T follicular helper cell (primary cell): ENCODE measurements at places on chromosomes 7 and 10.

- no peak for DNase-seq
These were observed 516.2 kb upstream of the POT1 start for GRCh38 chr7:125445836-125446235.

DNA sequence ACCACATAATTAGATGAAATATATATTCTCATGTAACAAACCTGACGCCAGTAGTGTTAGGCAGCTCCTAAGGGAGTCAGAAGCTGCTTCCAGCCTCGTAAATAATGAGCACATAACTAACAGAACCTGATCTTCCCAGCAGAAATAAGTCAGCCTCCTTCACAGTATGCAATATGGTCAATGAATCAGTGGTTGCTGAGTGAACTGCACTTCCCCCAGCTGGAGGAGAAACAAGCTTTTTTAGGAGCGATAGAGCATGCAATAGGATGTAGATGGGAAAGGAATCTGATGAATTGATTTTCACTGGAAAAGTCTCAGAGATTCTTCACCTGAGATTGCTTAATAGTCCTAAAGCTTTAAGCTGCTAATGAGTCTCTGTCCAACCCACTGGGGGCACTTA, 337.2 kb upstream of the LRGUK start:
- DNase-seq = no peak

GRCh38 chr10:28171468-28172222, 131.2 kb downstream of the MPP7 start:
- no peak for DNase-seq

GRCh38 chr10:30825495-30825894, 195.9 kb upstream of the LYZL2 start:
- DNase-seq = no peak

- no peak for DNase-seq
These were observed 3.4 kb downstream of the CPXM2 start for GRCh38 chr10:123888256-123888655.

DNA sequence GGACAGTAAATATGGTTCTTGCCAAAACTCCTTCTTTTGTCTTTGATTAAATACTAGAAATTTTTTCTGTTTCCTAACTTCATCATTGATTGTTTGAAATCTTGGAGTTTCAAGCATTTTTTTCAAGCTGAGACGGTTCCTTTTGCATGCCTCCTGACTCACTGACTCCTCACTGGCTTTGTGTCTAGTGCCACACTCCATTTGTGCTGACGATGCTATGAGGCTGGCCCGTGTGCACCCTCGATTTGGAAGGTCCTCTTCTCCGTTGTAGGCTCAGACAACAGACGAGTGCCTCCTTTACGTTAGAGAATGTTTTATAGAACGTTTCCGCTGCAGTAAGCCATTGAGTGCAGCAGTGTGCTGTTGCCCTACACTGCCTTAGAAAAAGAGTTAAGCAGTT, 10.8 kb upstream of the CSGALNACT2 start:
- no peak for DNase-seq

DNA sequence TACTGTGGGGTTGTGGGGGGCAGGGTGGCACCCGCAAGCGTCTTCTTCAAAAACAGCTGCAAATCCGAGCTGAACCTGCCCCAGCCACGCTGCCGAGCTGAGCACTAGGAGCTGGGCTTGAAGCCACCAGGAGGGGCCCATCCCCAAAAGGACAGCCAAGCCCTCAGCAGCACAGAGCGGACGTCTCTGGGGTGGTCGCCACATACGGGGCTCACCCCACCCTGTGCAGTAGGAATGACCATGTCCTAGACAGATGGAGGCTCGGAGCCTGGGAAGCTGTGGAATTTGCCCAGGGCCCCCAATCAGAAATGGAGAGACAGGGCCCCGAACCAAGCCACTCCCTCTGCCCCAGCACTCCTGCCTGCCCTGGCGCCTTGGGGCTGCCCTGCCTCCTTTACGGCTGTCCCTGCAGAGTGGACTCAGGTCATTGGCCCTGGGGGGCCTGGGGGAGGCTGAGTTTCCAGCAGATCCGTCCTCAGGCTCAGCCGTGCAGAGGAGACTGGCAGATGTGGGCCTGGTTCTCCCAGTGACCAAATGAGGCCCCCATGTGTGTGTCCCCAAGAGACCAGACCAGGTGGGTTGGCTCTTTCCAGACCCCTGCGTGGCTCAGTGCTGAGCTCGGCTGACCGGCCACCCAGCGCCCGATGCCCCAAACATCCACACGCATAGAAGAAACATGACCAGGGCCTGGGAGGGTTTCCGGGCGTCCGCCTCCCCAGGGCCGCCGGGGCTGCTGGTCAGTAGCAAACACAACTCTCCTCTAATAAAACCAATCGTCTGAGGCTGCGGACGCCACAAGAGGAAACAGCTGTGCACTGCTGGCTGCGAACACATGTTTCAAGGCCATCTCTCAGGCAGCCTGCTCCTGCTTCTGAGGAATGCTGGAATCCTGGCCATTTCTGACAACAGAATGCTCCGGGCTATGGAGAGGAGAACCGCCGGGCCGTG, 54.9 kb downstream of the PDGFA start:
- no peak for DNase-seq

DNA sequence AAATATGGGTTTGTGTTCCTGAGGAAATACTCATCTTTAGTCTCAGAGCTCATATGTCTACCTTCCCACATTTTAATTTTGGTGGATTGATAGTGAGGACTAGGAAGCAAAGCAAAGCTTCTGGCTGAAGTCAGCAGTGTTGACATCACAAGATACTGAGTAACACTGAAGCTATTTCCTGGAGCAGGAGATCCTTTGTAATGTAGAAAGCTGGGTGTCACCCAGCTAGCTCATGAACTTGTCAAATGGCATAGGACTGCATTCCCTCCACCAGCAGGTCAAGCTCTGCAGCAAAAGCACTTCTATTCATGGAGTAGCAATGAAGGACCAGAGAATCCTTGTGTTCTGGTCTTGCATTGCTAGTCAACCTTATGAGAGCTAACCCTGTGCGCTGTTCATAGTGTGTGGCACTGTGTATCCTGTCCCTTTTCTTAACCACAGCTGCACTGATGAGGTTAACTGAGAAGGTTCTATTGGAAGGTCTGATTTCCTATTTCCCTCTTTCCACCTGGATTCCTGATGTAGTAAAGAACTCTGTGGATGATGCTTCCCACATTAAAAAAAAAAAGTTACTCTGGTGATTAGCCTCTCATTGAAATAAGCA, 94.8 kb upstream of the ZNF804B start:
- DNase-seq = no peak

GRCh38 chr10:51079331-51079730, 5.0 kb downstream of the PRKG1 start:
- no peak for DNase-seq

GRCh38 chr7:90383861-90384260, 19.4 kb upstream of the CLDN12 start:
- no peak for DNase-seq

- DNase-seq = no peak
These were observed 222.5 kb downstream of the AHR start for GRCh38 chr7:17520941-17521340.

GRCh38 chr10:119981826-119982225, 89.3 kb downstream of the SEC23IP start:
- DNase-seq = no peak
